ENCODE measurements at places on chromosomes 16 and 17.
A peak's percentile ranks its signal among the peaks of the same experiment; 100 is the strongest.

GRCh38 chr17:8018436-8018835 is 16.0 kb downstream of the GUCY2D start:
- DNase-seq: no peak

- DNase-seq: no peak
These were observed 136.0 kb downstream of the ANKFN1 start for GRCh38 chr17:56289321-56289720.

GRCh38 chr16:80163339-80163738 is 377.5 kb upstream of the DYNLRB2 start:
- DNase-seq: no peak

GRCh38 chr17:9371019-9371418 is 204.6 kb downstream of the STX8 start:
- DNase-seq: no peak

DNA sequence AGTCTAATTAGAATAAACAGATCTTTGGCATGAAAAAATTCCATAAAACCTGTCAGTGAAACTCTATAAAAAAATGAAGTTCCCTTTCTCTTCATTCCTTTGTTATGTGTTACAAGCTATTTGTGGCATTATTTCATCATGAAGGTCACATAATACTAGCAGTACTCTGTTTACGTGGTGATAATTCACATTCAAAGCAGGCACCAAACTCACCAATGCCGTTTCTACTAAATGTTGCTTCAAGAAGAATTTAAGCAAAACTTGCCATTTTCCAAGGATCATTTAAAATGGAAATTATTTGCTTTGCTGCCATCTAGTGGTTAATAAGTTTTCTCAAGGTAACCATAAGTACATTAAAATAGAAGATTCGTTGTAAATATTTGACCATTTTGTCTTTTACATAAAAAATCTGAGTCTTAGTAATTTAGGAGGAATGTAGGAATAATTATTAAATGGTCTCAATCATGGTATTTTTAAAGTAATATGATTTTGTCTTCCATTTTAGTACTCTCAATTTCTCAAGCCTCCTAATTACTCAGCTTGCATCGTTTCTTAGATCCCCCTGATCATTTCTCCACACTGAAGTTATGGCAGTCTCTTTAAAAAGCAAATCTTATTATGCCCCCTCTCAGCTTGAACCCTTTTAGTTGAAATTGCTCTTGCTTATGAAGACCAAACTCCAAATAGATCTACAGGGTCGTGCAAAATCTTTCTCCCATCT is 80.8 kb downstream of the OMG start:
- no peak for DNase-seq

DNA sequence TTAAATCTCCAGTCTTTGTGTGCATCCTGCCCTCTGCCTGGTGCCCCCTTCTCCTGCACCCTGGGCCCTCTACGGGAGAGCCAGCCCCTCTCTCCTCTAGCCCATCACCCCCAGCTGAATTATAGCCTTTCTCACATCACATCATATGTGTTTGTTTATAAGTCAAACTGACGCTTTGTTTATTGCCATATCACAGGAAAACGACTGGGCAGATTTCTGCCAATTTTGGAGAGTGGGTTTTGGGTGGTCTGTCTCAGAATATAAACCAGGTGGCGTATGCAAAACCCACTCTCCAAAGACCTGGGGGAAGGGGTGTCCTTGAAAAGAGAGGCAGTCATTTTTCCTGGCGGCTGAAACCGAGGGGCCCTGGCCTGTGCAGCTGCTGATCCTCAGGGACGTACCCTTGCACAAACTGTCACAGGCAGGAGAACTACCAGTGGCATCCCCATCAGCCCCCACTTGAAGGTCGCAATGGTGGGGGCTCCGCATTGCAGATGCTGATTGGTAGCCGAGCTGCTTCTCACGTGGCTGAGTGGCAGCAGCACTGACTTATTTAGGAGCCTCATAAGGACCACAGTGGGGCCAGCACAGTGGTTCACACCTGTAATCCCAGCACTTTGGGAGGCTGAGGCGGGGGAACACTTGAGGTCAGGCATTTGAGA is 34.8 kb upstream of the CDC42EP4 start:
- no peak for DNase-seq

DNA sequence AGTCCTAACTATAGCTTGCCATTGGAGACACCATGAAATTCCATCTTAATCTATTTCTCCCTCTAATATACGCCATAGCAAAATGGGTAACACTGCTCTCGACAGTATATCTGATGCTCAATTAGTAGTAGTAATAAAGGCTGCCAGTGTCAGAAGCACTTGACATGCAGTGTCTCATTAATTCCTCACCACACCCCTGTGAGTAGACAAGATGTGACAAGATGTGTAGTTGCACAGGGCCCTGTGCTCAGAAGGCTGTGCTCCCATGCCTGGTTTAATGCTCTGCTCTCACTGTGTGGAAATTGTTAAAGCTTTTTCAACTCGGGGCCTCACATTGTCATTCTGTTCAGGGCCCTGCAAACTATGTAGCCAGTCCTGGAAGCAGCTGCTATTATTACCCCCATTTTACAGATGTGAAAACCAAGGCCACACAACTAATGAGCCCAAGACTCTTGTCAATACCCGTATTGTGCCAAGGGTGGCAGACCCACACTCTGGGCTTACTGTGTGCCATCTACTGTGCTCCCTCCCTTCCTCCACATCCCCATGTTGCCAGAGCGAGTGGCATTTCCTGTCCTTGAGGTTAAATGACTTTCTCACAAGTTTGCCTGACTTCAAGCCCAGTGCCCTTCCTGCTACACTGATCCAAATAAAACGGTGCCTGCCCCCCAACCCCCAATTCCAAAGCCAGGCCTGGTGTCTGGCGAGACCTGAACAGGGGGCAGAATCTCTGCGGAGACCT is 287.3 kb upstream of the CCL2 start:
- no peak for DNase-seq

DNA sequence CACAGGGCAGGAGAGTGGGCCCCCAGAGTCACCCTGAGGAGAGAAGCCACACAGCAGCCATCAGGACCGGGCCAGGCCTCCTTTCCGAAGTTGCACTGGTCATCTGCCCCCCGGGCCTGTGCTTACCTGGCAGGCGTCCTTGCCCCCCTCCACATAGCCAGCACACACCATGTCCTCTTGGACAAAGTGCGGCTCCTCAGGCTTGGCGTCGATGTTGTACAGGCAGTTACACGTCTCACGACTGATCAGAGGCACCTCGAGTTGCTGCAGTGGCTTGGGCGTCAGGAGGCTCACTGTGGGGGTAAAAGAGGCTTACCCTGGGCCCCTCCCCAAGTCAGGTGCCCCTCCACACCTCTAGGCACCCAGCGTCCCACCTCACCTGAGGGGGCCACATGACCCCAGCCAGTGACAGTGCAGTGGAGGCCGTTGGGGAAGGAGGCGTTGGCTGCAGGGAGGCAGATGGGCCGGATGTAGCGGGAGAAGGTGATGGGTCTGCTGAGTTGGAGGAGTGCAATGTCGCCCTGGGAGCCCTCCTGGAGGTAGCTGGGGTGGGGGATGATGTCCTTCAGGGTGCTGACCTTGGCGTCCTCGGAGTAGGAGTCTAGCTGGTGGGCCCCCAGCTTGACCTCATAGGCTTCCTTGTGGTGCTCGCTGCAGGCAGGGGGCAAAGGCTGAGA is 3.1 kb downstream of the PRSS8 start:
- DNase-seq: no peak

GRCh38 chr16:55656691-55657092 is 904 bp downstream of the SLC6A2 start:
- DNase-seq: no peak

DNA sequence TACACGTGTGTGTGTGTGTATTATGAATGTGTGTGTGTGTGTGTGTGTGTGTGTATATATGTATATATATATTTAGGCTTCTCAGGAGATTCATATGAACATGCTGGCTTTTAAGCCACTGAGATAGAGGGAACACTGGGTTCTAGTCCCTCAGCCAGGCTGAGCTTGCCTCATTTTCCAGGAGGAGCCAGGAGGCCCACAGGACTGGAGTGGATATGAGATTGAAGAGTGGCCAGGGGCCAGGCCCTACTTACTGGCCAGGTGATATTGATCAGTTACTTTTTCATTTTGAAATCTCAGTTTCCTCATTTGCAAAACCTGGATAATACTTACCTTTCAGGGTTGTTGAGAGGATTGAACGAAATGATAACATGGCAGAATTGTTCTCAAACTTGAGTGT is 5.8 kb downstream of the PCTP start:
- no peak for DNase-seq

GRCh38 chr16:81277541-81278080 is 37.2 kb upstream of the GAN start:
- no peak for DNase-seq

GRCh38 chr17:27207073-27207513 is 86.8 kb upstream of the WSB1 start:
- DNase-seq: no peak

- DNase-seq: no peak
These were observed 45.6 kb downstream of the RMI2 start for GRCh38 chr16:11390573-11391495.

- DNase-seq: no peak
These were observed 20.9 kb downstream of the HEATR9 start for GRCh38 chr17:35847633-35848373.

- DNase-seq: no peak
These were observed 22.0 kb upstream of the CIBAR2 start for GRCh38 chr16:85134076-85134788.

- no peak for DNase-seq
These were observed 13.2 kb downstream of the MAF start for GRCh38 chr16:79587296-79587695.

- no peak for DNase-seq
These were observed 31.7 kb downstream of the TOM1L2 start for GRCh38 chr17:17940441-17940911.

DNA sequence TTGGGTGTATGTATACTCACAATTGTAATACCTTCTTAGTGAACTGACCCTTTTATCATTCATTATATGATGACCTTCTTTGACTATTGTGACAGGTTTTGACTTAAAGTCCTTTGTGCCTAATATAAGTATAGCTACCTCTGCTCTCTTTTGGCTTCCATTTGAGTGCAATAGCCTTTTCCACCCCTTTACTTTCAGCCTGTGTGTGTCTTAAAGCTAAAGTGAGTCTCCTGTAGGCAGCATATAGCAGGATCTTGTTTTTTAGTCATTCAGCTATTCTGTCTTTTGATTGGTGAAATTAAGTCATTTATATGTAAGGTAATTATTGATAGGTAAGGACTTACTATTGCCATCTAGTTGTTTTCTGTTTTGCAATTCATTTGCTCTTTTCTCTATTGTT is 15.9 kb upstream of the TBX4 start:
- no peak for DNase-seq

DNA sequence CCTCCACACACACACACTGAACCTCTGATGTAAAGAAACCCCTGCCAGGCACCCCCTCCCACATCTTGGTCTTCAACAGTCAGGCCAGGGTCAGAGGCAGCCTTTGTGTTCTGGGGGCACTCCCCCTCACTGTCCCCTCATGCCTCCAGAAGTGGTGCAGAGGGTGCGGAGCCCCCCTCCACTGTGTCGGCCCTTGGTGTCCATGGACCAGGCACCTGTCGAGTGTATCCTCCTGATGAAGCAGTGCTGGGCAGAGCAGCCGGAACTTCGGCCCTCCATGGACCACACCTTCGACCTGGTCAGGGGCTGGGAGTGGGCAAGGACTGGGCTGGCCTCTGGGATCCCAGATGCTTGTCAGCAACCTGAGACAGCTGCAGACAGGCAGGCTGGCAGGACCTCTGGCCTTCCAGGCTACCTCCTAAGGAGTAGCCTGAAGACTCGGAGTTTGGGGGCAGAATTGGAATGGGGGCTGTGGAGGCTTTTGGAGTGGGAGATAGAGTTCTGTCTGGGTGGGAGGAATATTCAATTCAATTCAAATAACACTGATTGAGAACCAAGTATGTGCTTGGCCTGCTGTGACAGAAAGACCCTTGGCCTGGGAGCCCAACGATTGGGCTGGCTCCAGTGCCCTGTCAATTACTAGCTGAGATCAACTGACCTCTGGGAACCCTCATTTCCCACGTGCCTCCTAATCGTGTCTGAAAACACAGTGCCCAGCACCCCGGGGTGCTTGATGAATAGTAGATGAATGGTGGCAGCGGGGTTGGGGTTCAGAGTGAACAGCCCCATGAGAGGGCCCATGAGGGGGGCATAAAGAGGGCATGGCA is 11.5 kb downstream of the GUCY2D start:
- DNase-seq: no peak

DNA sequence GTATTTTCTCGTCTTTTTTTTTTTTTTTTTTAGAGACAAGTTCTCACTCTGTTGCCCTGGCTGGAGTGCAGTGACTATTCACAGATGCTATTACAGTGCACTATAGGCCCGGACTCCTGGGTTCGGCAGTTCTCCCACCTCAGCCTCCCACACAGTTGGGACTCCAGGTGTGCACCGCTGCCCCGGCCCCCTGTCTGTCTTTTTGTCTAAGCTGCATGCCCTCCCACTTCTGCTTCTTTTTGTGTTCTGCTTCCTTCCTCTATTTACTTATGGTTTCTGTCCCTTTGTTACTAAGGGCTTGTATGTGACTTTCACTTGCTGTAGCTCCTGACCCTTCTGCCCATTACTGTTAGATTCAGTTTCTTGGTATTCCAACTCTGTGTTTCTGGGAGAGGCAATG is 20.5 kb downstream of the SLC7A6 start:
- no peak for DNase-seq

DNA sequence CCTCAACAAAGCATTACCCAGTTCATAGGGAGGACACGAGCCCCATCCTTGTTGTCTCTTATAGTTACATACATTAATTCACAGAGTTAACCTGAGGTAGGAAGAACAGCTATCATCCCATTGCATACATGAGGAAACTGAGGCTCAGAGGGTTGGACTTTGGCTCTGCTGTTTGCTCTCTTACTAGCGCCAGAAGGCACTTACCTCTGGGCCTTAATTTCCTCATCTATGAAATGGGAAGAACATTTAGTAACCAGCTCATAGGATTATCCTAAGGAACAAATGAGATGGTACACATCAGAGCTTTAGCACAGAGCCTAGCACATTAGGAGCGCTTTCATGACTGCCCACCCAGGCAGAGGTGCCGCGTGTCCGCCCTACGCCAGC is 27.6 kb downstream of the NEUROD2 start:
- DNase-seq: no peak

- DNase-seq: no peak
These were observed 25.1 kb upstream of the CNOT1 start for GRCh38 chr16:58654560-58655214.

GRCh38 chr16:85518398-85519049 is 94.6 kb upstream of the GSE1 start:
- DNase-seq: no peak

GRCh38 chr17:17724307-17725010 is 43.2 kb downstream of the RAI1 start:
- DNase-seq: peak; percentile 33

GRCh38 chr16:81293909-81294802 is 20.6 kb upstream of the GAN start:
- DNase-seq: no peak

GRCh38 chr17:67107811-67108775 is 63.7 kb downstream of the CACNG1 start:
- DNase-seq: no peak

GRCh38 chr16:74480150-74481029 is 59.1 kb upstream of the CLEC18B start:
- no peak for DNase-seq

GRCh38 chr17:41301204-41301790 is 1.4 kb downstream of the KRTAP29-1 start:
- DNase-seq: no peak

- no peak for DNase-seq
These were observed 46.1 kb downstream of the ANKRD11 start for GRCh38 chr16:89444151-89444723.

Measured in activated CD4-positive, alpha-beta T cell treated with anti-CD3 and anti-CD28 coated beads, Interleukin-2, amount 50 U/mL, for 48 hours (primary cell).